Fibroblast of villous mesenchyme (primary cell): ENCODE measurements at places on chromosomes 2 and 18. TPM values are rescaled to one million over a fixed set of nuclear protein-coding genes. Genes with fewer than 3 reads are reported as not detected.

DNA sequence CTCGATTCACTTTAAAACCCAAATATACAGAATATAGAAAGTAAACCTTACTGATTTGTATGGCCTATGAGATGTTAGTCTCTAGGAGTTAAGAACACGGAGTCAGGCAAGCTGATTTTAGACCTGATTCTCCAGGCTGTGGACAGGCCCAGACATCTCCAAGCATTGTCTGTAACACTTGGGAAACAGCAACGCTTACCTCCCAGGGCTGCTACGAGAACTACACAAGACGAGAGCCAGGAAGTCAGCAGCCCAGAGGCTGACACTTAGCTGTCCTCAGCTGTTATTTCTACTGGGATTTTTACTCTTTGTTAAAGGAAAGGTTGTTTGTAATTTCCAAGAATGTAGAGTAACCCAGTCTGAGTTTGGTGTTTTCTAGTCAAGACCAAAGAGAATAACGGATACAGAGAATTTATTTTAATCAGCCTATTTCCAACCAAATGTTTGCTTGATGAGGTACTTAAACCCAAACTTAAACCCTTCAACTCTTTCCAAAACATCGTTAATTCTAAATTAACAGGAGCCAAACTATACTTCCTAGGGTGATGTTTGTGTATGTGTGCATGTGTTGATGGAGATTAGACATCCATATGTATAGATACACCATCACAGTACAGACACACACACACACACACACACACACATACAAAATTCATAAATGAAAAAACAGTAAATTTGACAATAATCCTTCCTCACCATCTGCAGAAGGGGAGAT lies 123.4 kb downstream of the LAMA1 start:
- peak; percentile 44 for DNase-seq

DNA sequence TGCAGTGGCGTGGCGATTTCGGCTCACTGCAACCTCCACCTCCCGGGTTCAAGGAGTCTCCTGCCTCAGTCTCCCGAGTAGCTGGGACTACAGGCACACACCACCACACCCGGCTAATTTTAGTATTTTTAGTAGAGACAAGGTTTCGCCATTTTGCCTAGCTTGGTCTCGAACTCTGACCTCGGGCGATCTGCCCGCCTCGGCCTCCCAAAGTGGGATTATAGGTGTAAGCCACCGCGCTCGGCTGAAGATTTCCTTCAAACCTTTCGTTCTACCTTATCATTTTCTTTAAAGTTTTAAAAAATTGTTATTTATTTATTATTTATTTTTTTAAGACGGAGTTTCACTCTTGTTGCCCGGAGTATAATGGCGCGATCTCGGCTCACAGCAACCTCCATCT lies 979 bp upstream of the WDR43 start:
- no peak for DNase-seq

DNA sequence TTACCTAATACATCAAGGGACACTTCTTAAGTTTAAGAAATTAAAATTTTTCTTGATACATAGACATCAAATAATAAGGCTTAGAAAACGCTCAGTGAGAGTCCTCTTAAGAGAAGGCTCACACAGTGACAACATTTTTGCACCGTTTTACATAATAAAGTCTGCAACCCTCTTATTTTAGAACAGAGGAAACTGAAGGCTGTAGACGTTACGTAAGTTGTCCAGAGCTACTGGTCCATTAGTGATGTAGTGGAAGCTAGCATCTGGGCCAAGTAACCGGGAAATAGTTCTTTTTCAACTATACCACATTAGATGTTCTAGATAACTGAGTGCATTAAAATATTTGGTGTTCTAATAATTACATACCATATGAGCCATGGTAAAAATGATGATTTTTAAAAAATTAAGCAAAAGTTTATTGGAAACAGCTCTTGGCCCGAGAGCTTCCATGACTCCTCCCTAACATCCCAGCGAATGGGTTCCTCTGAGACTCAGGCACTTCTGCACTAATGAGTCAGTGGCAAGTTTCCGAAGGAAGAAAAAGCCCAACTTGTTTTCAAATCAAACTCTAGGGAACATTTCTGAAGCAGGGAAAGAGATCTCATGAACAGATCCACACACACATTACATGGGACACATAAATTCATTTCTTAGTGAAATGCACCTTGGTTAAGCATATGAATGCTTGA lies 232.6 kb upstream of the PXDN start:
- DNase-seq, result no peak

DNA sequence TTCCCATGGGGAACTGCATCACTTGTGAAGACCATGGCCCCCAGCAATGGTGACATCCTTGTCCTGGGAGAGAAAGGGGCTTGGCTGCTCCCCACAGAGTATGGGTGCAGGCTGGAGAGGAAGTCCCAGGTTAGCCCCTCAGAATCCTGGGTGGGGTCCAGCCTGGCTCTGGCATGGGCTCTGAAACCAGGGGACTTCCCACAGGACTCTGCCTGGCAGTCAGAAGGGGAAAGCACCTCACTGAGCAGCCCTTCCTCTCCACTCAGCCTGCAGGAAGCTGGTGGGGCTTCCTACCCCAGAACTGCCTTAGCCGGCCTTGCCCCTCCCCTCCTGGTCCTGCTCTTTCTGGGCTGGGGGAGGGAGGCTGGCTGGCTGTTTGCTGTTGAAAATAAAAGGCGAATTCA lies 3.7 kb downstream of the NEURL3 start:
- DNase-seq, result no peak

Gene SCYGR6
- not detected in 2 replicates for total RNA-seq

Gene HAUS1
- total RNA-seq, result 37.1 and 51.2 TPM in 2 replicates

Gene SP5
- total RNA-seq, result not detected in 2 replicates
